Cardiac fibroblast (primary cell): ENCODE measurements at places on chromosomes 2 and 18.

- no peak for DNase-seq
These were observed 70.0 kb downstream of the ACOXL start for GRCh38 chr2:110802208-110802932.

GRCh38 chr2:227805578-227805977 lies 8.1 kb upstream of the CCL20 start:
- no peak for DNase-seq

DNA sequence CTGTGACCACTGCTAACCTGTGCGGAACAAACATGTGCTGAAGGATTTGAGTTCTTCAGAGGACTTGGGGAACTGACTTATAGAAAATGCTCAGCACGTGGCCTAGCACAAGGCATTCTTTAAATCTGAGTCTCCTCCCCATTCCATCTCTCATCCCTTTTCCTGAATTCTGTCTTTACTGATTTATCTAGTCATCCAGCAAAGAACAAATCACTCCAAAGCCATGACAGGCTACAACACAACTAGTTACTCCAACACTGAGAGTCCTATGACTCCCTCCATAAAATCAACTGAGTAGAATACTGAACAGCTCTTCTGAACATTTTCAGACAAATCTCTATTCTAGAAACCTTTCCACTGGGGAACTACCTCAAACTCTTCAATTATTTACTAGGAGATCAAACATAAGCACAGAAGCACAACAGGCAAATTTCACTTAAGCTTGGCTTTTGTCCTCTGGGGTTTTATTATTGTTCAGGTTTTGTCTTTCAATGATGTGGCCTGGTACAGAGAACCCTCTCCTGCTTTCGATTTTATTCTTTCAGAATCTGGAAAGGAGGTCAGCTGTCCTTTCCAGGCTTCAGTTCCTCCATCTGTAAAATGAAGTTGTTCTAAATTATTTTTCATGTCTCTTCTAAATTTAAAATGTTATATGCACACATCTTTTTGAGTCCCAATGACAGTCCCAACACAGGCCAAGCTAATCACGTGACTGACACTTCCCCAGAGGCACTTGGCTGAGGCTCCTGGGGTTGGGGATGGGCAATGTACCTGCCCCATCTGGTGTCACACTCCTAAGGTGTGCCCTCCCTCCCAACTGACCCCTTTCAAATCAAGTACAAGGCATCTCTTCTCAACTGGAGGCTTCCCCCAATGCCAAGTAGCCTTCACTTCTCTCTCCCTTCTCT lies 31.8 kb downstream of the RNU4ATAC start:
- no peak for DNase-seq

- no peak for DNase-seq
These were observed 447.0 kb upstream of the TCF4 start for GRCh38 chr18:56034949-56035348.

DNA sequence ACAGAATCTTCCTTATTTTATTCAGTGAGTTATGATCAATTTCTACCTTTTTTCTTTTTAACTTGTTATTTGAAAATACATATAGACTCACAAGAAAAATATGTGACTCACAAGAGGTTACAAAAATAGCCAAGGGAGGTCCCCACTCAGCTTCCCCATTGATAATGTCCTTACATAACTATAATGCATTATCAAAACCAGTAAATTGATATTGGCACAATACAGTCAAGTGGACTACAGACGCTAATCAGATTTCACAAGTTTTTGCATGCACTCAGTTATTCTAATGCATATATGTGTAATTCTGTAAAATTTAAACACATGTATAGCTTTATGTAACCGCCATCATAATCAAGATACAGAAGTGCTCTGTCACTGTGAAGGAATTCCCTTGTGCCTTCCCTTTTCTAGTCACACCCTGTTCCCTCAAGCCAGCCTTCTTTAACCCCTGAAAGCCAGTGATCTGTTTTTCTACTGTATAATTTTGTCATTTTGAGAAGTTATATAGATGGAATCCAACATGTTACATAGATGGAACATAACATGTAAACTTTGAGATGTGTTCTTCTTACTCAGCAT lies 118.4 kb downstream of the ALMS1 start:
- DNase-seq, result no peak

- DNase-seq, result no peak
These were observed 21.4 kb downstream of the CELF4 start for GRCh38 chr18:37544217-37544616.
